COR-L47 (cell line): ENCODE measurements at places on chromosomes 5 and 9.

DNA sequence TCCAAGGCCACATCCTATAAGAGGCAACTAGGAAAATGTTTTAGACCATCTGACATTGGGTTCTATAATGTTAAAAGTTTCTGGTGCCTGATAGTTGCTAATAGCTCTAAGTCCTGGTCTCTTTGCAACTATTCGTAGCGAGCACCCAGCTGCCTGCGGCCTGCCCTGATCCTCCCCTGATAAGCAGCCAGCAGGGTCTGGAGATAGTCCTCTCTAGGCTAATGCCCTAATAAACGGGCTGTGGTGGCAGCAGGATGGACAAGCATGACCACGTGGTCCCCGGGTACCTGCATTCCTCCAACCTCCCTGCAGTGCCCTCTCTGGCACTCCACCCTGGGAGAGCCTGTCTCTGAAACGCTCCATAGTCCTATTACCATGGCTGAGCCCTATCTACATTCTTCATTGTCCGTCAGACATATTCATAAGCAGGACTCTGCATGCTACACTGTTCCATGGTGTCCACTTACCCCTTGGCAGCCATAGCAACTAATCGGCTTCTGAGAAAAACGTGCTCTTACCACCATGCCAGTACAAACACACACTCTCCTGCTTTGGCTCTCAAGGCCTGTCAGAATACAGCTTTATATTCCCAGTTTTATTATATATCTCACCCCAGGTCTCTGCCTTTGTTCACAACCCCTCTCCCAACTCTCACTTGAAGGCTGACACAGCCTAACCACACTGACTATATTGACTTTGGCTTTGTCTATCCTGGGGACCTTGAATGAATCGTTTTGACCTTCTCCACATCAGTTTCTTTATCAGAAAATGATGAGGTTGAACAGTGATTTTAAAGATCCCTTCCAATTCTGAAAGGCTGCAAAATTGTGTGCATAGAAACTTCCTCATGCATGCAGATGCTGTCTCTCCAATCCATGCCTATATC is 49.9 kb upstream of the DAPK1 start:
- no peak for DNase-seq

DNA sequence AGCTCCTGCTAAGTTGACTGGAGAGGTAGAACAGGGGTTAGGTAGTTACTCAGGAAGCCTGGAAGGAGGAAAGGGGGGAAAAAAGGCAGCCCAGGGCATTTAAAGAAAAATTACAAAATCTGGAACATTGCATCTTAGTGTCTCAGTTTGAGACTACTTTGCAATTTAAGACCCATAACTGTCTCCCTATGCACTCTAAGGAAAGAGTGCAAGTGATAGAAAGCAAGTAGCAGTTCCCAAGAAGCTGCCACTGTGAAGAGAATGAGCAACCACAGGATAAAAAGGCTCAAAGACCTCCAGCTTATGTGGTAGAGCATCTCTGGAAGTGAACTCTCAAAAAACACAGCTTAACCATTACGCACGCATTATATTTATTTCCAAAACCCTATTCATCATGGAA is 141.8 kb downstream of the SLCO4C1 start:
- no peak for DNase-seq

DNA sequence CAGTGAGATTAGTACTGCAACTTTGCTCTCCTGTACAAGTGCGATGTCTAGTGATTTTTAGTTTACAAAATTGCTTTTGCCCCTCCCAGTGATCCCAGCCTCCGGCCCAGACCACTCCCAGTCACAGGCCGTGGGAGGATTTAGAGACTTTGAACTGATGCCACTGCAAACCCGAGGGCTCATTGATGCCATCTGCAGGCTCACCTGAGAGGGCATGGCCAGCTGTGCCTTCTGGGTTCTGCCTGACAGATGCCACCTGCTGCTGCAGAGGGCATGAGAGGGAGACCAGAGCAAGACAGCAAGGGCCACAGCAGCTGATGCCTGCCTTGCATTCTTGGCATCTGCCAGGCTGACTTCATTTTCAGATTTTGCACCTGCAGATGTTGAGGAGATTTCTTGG is 593.8 kb downstream of the CDK5RAP2 start:
- peak; percentile 46 for DNase-seq

DNA sequence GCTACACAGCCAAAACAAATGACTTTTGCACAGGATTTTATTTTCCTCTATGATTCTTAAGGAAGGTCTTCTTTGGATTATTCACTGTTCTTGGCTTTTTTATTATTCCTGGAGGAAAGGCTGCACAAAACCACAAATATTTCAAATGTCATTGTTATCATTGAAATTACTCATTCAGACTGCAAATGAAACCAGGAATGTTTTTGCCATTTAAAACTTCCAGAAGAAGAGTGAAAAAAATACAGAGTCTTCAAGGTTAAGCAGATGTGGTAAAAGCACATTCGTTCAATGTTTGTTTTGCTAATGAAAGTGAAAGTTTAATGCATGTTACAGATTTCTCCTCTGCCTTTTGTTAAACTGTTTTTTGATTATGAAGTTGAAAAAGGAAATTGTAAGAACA is 238.2 kb downstream of the TLE4 start:
- DNase-seq, result no peak

DNA sequence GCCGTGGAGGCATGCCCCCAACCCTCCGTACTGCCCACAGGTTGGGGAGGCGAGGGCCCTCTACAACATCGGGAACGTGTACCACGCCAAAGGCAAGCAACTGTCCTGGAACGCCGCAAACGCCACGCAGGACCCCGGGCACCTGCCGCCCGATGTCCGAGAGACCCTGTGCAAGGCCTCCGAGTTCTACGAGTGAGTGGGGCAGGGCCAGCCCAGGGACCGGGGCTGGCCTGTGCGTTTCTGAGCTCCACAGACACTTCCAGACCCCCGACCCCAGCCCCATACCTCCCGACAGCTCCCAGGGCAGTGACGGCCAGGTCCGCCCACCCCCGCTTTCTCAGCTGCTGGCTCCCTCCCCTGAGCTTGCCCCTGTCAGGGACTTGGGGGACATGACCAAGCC is 9.5 kb downstream of the GPSM1 start:
- DNase-seq, result no peak
